GM12864 (cell line): ENCODE measurements at places on chromosomes 3 and 15.
A peak's percentile ranks its signal among the peaks of the same experiment; 100 is the strongest.

- no peak for DNase-seq
These were observed 123.3 kb downstream of the MOBP start for GRCh38 chr3:39590806-39591205.

DNA sequence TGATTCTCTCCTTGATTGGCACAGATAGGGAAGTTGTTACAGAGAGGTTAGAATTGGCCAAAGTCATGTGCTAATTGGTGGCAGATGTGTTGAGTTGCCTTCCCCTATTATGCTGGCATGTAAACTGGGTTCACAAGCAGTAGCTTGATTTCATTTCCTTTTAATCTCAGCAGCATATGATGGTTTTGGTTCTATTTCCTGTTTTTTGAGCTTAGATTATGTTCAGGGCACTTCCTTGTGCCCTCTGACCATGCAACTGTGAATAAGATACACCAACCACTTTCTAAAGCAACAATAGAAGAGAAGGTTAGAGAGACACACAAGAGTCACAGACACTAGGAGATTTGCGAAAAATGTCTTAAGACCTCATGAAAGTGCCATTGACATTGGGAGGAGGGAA, 16.5 kb downstream of the HPS3 start:
- DNase-seq = peak; percentile 31

- no peak for DNase-seq
These were observed 34.3 kb upstream of the PIK3CA start for GRCh38 chr3:179113903-179114302.

DNA sequence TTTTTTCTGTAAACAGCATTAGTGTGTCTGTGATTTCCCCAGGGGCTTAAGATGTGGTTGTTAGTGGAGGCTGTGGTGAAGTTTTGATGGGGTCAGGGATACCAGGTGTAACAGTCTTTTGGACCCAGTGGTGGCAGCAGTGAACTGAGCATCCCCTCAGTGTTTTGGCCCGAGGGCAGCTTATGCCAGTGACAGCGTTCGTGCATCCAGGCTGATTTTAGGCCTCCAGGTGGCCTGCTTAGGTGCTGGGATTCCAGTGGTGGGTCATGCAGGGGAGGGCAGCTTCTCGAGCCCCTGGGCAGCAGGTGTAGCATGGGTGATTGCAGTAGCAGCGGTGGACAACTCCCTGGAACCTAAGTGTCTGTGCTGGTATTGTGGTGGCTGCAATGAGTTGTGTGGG, 29.2 kb downstream of the STT3B start:
- no peak for DNase-seq

GRCh38 chr3:107962037-107962436, 128.8 kb downstream of the CD47 start:
- no peak for DNase-seq

DNA sequence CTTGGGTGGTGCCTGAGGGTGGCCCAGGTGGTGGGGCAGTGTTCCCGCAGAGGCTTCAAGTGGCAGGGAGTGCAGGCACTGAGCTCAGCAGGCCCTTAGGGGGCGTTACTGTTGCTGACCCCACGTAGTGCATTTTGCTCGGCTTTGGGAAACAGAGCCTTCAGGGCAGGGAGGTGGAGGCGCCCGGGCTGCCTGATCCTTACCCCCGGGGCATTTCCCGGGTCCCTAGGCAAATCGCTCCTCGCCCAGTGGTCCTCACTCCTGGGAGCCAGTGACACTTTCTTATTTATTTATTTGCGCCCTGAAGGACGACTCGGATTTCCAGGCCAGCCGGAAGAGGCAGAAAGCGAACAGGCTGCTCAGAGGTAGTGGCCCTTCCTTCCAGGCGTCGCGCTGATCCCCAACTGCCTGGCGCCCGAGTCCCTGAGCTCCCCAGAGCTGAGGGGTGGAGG, 10.1 kb upstream of the FOXB1 start:
- DNase-seq = no peak

DNA sequence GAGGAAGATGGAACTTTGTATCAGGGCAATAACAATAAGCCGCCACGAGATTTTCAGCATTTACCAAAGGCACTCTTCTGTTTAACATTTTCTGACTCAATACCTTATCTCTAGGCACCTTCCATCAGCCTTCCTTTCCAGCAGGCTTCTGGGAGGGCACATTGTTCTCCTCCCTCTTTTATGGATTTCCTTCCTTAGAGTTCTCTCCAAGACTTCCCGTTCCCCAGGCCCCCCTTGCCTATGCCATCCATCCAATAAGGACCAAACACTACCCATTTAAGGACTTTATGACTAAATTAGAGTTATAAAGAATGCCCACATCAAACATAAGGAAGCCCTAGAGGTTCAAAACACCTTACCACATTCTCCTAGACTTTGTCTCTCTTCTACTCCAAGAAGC, 71.0 kb upstream of the ACP3 start:
- no peak for DNase-seq

DNA sequence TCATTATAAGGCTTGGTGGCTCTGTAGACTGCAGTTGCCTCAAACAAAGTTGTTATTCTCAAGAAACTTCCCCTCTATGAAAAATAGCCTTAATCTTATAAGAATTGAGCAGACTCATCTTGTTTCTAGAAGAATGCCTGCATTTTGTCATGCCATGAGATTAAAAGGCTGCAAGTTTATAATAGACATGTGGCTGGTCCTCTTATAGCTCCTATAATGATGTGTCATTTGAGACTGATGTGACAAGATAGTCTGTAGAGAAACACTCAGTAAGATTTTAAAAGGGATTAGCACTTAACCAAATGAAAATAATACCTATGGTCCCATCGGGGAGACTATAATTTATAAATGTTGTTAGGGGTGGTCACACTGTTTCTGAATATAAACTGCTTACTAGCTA, 312.5 kb downstream of the OXSM start:
- no peak for DNase-seq

- no peak for DNase-seq
These were observed 410.3 kb upstream of the TPRG1 start for GRCh38 chr3:188761439-188761838.

DNA sequence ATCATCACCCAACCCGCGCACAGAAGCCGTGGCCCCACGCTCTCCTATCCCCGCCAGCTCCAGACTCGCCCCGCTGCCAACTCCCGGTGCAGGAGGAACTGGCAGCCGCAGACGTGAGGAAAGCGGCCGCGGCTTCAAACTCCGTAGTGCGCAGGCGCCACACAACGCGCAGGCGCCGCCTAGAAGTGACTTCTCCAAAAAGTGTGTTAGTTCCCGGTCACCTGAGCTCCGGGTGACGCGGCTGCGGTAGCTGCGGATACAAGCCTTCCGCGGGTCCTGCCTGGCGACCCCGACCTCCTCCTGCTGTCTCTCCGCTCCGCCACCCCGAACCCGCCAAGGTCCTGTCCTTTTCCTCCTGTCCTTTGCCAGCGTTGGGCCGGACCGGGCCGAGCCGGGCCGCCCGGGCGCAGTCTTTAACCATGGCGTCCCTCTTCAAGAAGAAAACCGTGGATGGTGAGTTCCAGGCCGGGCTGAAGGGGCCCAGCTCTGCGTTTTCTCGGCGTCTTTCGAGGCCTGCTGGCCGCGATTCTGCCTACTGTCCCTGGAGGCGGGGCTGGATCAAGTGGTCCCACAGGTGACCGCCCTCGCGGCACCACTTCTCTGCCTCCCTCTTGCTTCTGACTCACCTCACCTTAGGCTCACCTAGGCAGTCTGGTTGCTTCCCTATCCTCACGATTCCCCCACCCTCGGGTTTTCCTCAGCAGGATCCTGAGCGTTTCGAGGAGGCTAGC, at the start of gene CHMP2B:
TSS of gene CHMP2B (plus strand) at position 206 of the 731 bp plus-strand sequence. CDS start at position 420, 214 bp downstream.
- DNase-seq = peak; percentile 72

- no peak for DNase-seq
These were observed 1337.9 kb upstream of the EPHA6 start for GRCh38 chr3:95476534-95476933.

DNA sequence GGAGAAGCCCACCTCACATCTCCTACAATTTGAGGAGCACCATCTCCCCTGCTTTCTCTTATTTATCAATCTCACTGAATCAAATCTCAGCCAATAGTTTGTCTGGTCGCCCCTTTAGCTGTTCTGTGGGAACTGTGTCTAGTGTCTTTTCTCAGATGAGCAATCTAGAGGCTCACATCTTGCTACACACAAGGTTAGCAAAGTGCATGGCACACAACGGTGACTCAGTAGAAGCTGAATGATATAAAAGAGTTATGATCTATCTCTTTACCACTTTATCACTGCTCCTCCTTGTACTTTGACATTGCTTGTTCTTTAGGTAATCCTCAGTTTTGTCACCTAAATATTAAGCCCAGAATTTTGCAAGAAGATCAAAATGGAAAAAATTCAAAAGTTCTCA, 16.8 kb upstream of the COLQ start:
- DNase-seq = no peak

- no peak for DNase-seq
These were observed 70.6 kb downstream of the VPS13C start for GRCh38 chr15:61989667-61990066.

- no peak for DNase-seq
These were observed 228.0 kb downstream of the UACA start for GRCh38 chr15:70535071-70535954.

GRCh38 chr3:171064461-171064860, 37.9 kb upstream of the SLC2A2 start:
- no peak for DNase-seq

DNA sequence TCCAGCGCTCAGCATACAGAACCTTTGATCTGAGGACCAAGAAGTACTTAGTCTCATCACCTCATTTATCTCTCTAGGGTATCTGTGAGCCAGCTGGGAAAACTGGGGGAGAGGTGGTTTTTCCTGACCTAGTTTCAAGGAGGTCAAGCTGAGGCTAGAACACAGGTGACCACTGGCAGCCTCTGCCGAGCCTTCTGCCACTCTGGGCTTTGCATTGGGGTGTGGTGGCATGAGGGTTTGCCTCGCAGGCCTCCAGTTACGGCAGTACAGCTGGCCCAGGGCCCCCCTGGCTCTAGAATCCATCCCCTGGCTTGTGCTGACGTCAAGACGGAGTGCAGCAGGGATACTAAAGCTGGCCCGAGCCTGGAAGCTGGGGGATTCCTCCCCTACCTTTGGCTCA, 34.7 kb upstream of the CDCP1 start:
- no peak for DNase-seq

- DNase-seq = no peak
These were observed 6.8 kb downstream of the SPINT1 start for GRCh38 chr15:40850576-40851112.

- no peak for DNase-seq
These were observed 701.2 kb downstream of the NLGN1 start for GRCh38 chr3:174098746-174099145.

- no peak for DNase-seq
These were observed 1.1 kb downstream of the PLXNB1 start for GRCh38 chr3:48428572-48429316.

GRCh38 chr3:78130741-78131290, 1090.9 kb downstream of the ROBO2 start:
- no peak for DNase-seq

GRCh38 chr3:119608405-119609000, 10.8 kb downstream of the PLA1A start:
- DNase-seq = no peak

GRCh38 chr3:108662142-108662738, 72.7 kb downstream of the DZIP3 start:
- peak; percentile 29 for DNase-seq

DNA sequence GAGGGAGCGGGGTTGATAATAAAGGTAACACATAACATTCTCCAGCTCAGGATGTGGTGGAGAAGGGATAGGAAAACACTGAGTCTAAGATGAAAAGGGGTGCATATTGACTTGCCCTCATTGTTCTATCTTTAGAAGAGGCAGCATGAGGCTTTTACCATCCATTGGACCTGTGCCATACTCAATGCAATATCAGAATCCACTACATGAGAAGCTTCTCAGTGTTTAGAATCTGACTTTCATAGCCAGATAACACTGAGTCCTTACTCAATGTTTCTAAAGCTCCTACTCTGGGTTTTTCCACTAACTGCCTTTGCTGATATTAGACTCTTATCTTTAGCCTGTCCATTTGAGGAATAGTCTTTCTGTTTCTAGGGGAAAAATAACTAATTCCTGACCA, 24.3 kb upstream of the GADL1 start:
- no peak for DNase-seq

- no peak for DNase-seq
These were observed 27.3 kb downstream of the PTPN23 start for GRCh38 chr3:47407896-47408838.

- DNase-seq = peak; percentile 43
These were observed 100.3 kb downstream of the CCNL1 start for GRCh38 chr3:157059661-157060060.

DNA sequence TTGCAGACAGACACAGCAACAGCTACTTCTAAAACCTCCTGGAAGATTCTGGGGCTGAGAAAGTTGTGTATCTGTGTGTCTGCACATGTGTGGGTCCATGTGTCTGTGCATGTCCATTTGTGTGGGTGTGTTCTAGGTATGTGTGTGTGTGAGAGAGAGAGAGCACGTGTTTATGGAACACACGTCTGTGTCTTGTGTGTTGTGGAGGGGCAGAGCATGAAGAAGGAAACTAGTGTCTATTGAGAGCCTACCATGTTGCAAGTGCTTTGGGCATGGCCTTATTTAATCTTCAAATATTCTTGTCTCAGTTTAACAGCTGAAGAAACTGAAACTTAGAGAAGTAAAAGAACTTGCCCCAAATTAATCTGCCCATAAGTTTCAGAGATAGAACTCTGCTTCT, 327.5 kb downstream of the UACA start:
- DNase-seq = peak; percentile 49

DNA sequence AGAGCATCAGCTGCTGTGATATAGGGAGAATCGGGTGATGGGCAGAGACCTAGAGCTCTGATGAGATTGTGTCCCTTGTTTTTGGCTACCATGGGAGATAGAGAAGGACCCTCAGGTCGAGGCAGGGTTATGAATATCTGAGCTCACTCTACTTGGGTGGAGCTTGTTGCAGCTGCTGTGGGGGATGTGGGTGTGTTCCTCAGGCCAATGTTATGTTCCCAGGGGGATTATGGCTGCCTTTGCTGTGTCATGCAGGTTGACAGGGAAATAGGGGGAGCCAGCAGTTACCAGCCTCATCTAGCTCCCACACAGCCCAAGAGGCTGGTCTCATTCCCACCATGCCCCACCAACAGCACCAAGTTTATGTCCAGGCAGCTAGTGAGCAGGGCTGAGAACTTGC, 131.5 kb downstream of the TRIM42 start:
- DNase-seq = no peak

DNA sequence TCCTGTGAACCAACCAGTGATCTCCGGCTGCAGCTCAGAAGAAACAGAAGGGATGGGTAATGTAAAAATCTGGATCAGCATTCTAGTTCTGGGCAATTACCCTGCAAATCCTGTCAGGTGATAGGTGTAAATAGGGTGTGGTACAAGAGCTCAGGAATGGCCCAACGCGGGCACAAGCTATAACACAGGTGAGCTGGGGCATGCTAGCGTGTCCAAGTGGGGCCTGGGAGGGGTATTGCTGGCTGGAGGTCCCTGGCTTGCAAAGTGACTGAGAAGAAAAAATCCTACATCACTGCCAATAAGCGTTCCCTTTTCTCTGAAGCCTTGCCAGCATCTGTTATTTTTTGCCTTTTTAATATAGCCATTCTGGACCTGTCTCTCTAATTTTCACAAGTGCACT, 9.7 kb upstream of the CHST2 start:
- no peak for DNase-seq

GRCh38 chr3:51944451-51945021, 2.4 kb downstream of the PARP3 start:
- DNase-seq = no peak

GRCh38 chr15:28933710-28934445, 48.1 kb downstream of the APBA2 start:
- DNase-seq = no peak

- DNase-seq = no peak
These were observed 113.0 kb downstream of the TP63 start for GRCh38 chr3:189744235-189744634.

GRCh38 chr3:59704292-59704691, 654.5 kb upstream of the CFAP20DC start:
- no peak for DNase-seq
